CD4-positive, alpha-beta T cell (primary cell): ENCODE measurements at places on chromosomes 16 and 17.

DNA sequence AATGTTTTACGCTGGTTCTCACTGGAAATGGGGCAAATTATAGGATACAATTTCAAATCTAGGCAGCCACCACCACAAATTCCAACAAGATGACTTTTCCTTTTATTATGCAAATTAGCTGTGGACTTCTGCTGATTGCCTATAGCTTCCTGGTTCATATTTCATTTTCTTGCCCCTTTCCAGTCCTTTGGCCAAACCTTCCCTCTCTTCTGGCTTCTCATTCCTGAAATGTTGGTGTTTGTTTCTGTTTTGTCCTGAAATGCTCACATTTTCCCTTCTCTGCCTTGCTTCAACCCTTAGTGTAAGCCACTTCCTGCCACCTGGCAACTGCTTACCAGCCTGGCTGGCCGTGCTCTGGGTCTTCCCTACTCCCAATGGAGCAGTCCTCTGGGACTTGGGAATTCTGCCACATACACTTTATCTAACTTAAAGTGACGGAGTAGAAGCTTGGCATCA, 14.0 kb downstream of the PRSS54 start:
- DNase-seq, result no peak

GRCh38 chr17:59338498-59338897, 7.0 kb downstream of the YPEL2 start:
- DNase-seq, result no peak

DNA sequence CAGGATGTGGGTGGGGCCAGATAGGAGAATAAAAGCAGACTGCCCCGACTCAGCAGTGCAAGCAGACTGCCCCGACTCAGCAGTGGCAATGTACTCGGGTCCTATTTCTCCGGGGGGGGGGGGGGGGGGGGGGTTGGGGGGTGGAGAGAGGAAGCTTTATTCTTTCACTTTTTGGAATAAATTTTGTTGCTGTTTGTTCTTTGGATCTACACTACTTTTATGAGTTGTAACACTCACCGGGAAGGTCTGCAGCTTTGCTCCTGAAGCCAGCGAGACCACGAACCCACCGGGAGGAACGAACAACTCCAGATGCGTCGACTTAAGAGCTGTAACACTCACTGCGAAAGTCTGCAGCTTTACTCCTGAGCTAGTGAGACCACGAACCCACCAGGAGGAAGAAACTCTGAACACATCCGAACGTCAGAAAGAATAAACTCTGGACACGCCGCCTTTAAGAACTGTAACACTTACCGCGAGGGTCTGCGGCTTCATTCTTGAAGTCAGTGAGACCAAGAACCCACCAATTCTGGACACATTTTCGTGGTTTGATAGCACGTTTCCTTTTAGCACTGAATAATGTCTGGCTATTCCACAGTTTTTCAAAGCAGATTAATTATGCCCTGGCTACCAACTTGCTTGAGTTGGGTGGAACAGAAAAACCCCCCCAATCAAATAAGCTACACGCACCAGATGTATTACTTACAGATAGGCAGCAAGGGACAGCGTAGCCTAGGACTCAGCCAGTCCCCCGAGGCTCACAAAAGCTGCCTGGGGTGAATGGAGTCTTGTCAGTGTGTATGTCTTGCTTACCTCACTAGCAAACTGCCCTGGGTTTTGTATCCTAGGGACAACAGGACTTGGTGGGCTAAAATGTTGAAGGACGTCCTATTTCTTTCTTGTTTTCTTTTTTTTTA, 11.9 kb downstream of the FZD2 start:
- DNase-seq, result no peak

- DNase-seq, result no peak
Observed at GRCh38 chr16:30750876-30751465, 2.7 kb downstream of the PHKG2 start.

- no peak for DNase-seq
Observed at GRCh38 chr17:35729405-35729833, 2.0 kb upstream of the RASL10B start.

GRCh38 chr17:50712641-50713040, 4.9 kb upstream of the ANKRD40 start:
- DNase-seq, result no peak

DNA sequence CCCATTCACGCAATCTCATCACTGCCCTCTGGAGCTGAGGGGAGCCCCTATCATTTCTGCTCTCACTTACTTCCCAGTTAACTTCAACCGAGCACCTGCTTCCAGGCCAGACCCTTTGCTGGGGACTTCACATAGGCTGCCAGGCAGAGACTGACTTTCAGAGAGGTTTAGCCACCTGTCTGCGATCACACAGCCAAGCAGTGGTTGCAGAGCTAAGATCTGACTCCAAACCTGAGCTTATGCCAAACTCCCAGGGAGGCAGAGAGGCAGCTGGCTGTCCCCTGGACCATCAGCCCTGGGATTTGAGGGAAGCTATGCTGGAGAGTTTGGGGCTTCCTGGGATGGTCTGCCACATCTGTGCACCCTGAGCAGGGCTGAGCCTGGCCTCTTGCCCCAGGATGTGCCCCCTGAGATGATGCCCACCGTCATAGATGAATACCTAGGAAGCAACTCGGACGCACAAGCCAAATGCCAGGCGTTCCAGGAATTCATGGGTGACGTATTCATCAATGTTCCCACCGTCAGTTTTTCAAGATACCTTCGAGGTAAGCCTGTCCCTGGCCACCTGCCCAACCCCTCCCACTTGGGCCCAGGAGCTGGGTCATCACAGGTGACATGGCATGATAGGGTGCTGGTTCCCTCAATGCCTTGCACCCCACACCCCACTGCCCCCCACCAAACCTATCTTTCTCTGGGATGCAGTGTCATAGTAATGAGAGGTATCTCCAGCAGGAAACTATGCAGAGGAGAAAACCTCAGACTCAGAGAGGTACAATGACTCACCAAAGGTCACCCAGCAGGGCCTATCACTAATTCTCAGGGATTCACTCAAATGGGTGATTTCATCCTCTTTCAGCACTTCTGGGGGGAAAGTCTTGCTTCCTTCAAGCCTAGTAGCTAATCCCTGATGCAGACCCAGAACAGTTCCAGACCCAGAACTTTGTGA, 10.0 kb downstream of the CES3 start:
- no peak for DNase-seq

- no peak for DNase-seq
Observed at GRCh38 chr17:45433159-45433535, 477 bp upstream of the ARHGAP27 start.

DNA sequence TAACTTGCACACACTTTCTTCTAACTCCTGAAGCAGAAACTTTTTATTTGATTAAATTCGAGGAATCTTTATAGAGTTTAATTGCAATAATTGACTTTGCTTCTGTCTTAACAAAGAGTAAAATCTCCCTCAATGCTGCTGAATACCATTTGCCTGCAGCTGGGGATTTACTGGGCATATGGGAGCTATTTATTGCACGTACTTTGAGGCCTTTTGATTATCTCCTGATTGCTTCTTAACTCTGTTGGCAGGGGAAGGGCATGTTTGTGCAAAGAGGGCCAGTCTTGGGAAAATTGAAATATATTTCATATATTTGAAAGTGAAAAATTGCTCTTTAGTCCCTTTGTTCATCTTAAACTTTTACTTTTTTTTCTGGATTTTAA, 156.8 kb upstream of the CHMP6 start:
- no peak for DNase-seq

GRCh38 chr17:49217651-49218413, 7.3 kb downstream of the ABI3 start:
- DNase-seq, result peak; percentile 87

GRCh38 chr16:3047387-3047720, 993 bp downstream of the MMP25 start:
- no peak for DNase-seq

GRCh38 chr17:74822939-74823367, 36.7 kb downstream of the GRIN2C start:
- DNase-seq, result no peak

DNA sequence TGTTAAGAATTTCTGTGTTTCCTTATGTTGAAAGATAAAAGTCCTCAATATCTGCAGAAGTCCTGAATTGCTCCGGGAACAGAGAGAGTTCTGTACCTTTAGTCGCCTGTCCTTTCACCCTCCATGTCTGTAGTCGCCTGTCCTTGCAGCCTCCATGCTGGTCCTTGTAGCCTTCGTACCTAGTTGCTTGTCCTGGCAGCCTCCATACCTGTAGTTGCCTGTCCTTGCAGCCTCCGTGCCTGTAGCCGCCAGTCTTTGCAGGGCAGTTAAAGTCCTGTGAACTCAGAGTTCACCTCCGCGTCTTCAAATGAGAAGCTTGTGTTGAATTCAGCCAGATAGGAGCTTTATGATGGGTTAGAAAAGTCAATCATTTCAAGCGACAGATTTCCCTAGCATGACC, 19.5 kb upstream of the ITGAX start:
- no peak for DNase-seq

DNA sequence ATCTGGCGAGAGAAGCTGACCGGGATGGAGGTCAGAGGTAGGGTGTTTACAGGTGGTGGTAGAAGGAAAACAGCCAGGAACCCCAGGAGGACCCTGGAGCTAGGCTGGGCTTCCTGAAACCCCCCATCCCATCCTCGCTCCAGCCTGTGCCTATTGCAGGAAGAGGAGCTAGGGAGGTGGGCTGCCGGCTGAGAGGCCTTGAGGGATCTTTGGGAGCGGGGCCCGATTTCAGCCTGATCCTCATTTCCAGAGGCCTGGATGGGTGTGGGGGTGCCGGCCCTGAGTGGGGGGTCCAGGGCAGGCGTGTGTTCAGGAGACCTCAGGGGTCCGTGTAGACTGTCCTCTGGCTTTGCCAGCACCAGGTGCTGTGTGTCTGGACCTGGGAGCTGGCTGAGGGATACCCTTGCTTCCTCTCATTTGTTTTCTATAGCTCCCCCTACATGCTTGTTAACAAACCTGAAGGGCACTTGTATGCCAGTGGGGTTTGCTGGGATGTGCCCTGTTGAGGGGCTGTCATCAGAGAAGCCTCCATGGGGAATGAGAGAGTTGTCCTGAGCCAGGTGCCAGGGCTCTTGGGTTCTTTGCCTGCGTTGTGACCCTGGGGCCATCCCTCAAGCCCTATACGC, 18.9 kb upstream of the RAP1GAP2 start:
- no peak for DNase-seq

- no peak for DNase-seq
Observed at GRCh38 chr16:12236589-12236988, 260.1 kb downstream of the SNX29 start.

- DNase-seq, result peak; percentile 15
Observed at GRCh38 chr17:1229349-1229899, 40.8 kb upstream of the BHLHA9 start.

DNA sequence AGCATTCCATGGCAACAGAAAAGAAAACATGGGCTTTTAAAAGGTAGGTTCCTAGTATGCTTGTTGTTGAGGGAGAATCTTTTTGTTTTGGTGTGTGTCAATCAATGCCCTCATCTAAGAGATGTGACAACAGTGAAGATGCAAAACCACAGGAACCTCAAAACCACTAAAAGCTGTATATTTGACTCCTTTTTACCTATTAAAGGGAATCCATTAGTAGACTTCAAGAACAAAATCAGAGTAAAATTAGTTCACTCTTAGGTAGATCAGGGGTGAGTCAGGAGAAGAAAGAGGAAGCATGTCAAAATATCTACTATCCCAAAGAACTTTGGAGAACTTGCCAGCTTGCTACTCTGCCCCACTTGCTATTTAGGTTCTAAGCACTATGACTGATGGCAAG, 89.1 kb downstream of the CDK5R1 start:
- no peak for DNase-seq

GRCh38 chr16:84847564-84848355, 28.0 kb downstream of the CRISPLD2 start:
- no peak for DNase-seq

DNA sequence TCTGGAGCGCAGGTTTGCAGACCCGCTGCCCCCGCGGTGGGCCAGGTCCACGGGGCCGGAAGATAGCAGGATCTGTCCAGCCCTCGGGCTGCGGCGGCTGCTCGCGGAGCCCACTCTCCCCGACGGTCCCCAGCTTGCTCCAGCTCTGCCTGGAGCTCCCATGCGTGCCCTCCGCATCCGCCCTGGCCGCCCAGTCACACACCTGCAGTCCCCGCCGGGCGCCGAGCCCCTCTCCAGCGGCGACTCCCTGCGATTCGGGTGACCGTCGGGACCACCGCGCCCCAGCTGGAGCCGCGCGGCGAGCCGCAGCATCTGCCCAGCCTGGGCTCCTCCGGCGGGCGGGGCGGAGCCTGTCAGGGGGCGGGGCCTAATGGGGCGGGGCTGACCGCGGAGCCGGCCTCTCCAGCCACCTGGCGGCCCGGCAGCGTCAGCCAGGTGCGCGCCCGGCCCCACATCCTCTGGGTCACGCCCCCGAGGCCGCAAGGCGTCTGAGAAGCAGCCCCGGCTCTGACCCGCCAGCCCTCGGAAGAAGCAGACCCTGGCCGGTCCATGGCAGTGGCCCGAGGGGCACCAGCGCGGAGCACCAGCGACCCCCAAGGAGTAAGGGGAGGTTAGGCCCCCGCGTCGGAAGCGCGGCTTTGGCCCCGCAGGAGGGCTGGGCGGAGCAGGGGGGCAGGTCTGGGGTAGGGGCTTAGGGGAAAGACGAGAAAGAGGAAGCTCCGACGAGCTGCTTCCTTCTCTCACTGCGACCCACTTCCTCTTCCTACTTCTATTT, at the start of gene PIK3R5:
Gene PIK3R5, minus strand, starts transcription at position 314 of the 775 bp plus-strand sequence. CDS start 54,213 bp downstream, outside the sequence.
- peak; percentile 86 for DNase-seq

- no peak for DNase-seq
Observed at GRCh38 chr16:4511441-4512082, 27.0 kb downstream of the CDIP1 start.

GRCh38 chr17:73653810-73654209, 9.6 kb upstream of the SDK2 start:
- DNase-seq, result no peak

- no peak for DNase-seq
Observed at GRCh38 chr17:81302861-81303333, 7.8 kb upstream of the SLC38A10 start.

DNA sequence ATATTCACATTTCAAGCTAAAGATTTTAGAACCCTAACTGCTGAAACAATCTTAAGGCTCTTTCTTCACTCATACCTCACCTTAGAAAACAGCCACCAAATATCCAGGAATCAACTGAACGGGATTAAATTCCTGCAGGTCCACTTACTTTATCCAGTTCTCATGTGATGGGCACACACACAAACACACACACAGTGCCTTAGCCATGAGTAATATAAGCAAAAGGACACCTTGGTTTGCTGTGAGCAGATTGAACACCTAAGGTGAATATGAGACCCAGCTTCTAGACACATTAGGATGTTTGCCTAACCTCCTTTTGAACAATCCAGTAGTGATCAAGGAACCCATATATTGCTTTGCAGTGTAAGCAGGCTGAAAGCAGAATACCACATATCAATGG, 81.5 kb downstream of the TUBD1 start:
- DNase-seq, result no peak

DNA sequence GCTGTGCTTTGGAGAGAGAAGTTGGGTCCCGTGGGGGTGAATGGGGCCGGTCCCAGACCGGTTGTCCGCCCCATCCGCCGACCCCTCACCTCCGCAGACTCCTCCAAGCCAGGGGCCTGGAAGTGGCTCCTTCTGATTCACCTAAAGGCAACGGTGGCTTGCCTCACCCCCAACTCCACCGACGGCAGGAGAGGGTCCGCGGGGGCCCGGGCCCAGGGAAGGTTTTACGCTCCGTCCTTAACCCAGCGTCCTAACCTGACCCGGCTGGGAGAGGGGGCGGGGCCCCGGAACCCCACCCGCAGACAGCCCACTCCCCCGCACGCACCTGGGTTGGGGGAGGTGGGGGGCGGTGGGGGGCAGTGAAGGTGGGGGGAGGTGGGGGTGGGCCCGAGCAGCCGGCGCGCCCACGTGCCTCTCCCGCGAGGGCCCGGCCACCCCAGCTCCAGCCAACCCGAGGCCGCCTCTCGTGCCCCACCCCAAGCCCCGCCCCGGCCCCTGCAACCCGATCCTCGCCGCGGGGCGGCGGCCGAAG, 12.7 kb upstream of the CD300A start:
- no peak for DNase-seq

- no peak for DNase-seq
Observed at GRCh38 chr17:39684369-39685192, 3.3 kb downstream of the PGAP3 start.
